ENCODE measurements at places on chromosomes 1 and 21.

GRCh38 chr21:45739218-45740087 is 95.9 kb downstream of the PCBP3 start:
- DNase-seq = no peak

DNA sequence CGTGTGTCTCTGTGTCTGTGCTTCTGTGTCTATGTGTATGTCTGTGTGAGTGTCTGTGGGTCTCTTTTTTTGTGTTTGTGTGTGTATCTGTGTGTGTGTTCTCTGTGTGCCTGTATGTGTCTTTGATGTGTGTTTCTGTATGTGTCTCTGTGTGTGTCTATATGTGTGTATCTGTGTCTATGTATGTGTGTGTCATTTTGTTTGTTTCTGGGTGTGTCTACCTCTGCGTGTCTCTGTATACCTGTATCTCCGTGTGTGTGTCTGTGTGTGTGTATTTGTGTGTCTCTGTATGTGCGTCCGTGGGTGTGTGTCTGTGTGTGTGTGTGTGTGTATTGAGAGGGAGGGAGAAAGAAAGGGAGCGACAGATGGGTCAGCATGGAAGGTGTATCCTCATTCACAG is 106.3 kb upstream of the TRABD2B start:
- no peak for DNase-seq

GRCh38 chr1:116956378-116956777 is 45.2 kb upstream of the CD101 start:
- no peak for DNase-seq

- DNase-seq = no peak
Observed at GRCh38 chr1:220748936-220749335, 814 bp downstream of the MTARC2 start.

- DNase-seq = peak; percentile 85
Observed at GRCh38 chr1:201946224-201946908, at the start of gene LMOD1. Gene LMOD1 (minus strand): TSS chr1:201946548. CDS start chr1:201946340, 208 bp downstream.

GRCh38 chr1:177239792-177240191 is 69.0 kb downstream of the BRINP2 start:
- no peak for DNase-seq

GRCh38 chr21:43316156-43316845 is 110.6 kb downstream of the SIK1 start:
- no peak for DNase-seq

GRCh38 chr1:207058878-207059867 is 6.1 kb downstream of the PFKFB2 start:
- no peak for DNase-seq

DNA sequence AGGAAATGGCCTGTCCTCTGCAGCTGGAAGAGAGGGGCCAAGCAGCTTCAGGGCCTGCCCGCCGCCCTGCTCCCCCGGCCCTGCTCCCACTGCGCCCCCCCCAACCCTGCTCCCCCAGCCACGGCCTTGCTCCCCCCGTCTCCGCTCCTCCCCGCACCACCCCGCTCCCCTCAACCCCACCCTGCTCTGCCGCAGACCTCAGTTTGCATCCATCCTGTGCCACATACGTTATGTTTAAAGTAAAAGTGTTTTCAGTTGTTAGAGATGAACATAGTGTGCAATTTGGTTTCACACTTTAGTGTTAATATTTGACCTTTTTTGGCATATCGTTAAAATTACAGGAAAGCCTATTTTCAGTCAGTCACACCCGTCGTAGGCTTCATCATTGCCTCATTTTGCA is 34.1 kb upstream of the DIP2A start:
- no peak for DNase-seq

GRCh38 chr1:32709075-32709474 is 6.5 kb upstream of the SYNC start:
- no peak for DNase-seq

- peak; percentile 62 for DNase-seq
Observed at GRCh38 chr1:235999259-235999925, 65.5 kb downstream of the NID1 start.

- DNase-seq = no peak
Observed at GRCh38 chr21:42062236-42063022, 8.7 kb upstream of the UMODL1 start.

- DNase-seq = no peak
Observed at GRCh38 chr1:202807451-202807925, 733 bp downstream of the KDM5B start.

- DNase-seq = no peak
Observed at GRCh38 chr1:224259986-224260385, 70.0 kb downstream of the NVL start.

GRCh38 chr1:246725191-246725590 is 982 bp downstream of the SCCPDH start:
- DNase-seq = no peak

GRCh38 chr1:238438311-238439270 is 547.9 kb upstream of the ZP4 start:
- DNase-seq = no peak

DNA sequence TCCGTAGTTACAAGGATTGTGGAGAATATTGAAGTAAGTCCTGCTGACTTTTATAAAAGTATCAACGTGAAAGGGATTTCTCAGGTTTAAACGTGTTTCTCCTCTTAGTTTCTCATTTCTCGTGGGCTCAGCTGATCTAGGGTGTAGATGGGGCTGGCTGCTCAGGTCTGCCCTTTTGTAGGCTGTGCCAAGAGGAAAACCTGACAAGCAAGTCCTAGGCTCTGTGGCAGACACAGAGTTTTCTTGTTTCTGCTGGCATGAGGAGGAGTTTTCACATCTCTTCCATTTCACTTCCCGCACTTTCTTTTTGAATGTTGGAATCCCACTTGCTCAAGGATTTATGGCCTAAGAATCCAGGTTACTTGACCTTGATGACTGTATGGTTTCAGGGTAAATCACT is 14.8 kb downstream of the VPS13D start:
- no peak for DNase-seq

DNA sequence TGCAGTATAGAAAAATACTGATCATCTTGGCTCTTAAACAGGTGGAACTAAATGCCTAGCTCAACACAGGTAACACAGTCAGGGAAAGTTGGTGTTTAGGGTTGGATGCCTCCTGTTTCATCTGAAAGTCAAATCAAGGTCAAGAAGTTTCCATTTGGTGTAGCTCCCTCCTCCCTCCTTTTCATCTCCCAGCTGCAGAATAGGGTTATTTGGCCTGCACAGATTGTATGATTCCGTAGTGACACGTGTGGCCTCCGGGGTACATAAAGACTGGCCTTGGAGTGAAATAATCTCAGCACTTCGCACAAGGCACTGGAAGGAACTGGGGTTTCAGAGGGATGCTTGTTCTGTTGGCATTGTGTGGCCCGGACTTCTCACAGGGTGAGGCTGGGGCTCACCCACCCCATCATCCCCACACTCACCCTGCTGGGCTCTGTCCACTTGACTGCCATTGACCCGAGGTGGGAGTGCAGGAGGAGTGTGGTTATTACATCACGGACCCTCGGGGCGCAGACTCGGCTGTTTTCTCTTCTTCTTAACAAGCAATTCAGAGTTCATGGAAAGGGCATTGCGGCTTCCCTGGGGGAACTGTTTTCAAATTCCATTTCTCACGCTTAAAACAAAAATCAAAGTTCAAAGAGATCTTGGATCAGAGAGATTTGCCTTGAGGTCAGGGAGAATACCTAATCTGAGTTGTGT is 18.4 kb downstream of the IGSF5 start:
- no peak for DNase-seq

DNA sequence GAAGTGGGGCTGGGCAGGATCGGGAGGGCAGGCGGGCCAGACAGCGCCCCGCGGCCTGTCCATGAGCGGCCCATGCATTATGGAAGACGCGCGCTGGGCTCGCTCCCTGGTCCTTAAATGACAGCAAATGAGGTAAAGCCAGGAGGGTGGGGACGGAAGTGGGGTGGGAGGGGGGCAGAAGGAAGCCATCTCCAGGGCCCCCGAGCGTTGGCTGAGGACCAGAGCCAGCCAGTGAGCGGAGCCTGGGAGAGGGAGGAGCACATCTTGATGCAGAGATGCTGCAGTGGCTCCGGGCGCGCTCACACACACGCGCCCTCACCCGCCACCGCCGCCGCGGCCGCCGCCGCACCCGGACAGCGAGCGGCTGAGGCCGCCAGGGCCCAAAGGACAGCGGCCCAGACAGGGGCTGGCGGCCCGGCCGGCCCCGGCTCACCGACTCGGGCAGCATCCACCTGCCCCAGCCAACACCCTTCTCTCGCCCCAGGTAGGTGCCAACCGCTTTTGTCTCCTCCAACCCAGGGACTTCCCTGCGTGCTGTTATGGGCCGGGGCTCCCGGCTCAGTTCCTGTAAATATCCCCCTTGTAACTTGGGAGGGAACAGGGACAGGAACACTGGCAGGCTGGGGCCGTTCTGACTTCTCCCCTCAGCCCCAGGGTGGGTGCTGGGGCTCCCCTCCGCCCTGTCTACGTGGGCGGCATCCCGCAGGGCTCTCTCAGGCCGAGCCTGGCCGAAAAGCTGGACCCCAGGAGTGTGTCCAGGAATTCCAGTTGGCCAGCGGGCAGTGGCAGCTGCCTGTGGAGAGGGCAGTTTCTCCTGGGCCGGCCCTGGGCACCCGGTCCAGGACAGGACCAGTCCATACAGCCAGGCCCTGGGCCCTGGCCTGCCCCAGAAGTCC is at the start of gene CNTN2:
CNTN2 (plus strand) TSS at position 302 of the 896 bp plus-strand sequence. CDS start 9,974 bp downstream, outside the sequence.
- no peak for DNase-seq

- DNase-seq = no peak
Observed at GRCh38 chr1:7104339-7104738, 319.1 kb downstream of the CAMTA1 start.

- DNase-seq = no peak
Observed at GRCh38 chr1:77540501-77541161, 141.8 kb downstream of the ZZZ3 start.

GRCh38 chr21:45997495-45998275 is 16.1 kb downstream of the COL6A1 start:
- no peak for DNase-seq

DNA sequence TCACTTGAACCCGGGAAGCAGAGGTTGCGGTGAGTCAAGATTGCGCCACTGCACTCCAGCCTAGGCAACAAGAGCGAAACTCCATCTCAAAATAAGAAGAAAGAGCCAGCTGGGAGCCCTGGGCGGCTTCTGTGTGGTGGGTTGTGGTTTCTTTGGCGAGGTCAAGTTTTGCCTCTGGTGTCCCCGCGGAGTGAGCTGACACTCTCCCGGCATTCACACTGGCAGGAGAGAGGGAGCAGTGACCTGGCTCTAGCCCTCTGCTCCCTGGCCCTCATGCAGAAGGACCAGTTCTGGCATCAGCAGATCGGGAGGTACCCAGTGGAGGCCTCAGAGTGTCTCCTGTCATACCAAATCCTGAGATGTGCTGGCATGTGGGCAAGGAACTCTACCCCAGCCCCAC is 81.0 kb upstream of the VAMP3 start:
- no peak for DNase-seq

DNA sequence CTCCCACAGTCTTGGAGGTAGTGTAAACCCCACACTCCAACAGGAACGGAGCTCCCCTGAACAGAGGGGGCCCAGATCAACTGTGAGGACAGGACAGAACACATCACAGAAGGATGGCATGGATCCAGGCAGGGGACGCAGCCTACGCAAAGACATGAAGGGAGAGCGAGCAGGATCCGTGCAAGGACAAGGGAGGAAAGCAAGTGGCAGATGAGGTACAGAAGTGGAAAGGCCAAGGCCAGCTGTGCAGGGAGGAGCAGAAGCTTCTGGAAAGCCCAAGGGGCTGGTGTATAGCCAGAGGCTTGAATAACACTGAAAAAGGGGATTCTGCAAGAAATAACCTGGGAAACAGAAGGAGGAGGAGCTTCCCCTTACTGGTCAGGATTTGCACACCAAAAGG is 81.2 kb downstream of the SIPA1L2 start:
- DNase-seq = no peak

DNA sequence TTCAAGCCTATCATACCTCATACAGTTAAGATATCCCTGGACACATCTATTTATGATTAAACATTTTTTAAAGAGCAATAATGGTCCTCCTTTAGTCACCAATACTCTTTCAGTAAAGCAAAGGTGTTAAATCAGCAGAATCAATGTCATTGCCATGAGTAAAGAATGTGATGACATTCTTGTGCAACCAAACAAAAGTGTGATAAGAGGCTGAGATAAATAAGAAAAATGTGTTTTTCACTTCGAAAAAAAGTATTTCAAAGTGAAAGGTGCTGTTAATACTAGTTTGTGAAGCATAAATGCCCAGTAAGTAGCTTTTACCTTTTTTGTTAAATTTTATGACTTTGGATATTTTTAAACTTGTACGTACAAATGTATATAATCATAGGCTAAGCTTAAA is 8.4 kb downstream of the SLC44A5 start:
- no peak for DNase-seq

DNA sequence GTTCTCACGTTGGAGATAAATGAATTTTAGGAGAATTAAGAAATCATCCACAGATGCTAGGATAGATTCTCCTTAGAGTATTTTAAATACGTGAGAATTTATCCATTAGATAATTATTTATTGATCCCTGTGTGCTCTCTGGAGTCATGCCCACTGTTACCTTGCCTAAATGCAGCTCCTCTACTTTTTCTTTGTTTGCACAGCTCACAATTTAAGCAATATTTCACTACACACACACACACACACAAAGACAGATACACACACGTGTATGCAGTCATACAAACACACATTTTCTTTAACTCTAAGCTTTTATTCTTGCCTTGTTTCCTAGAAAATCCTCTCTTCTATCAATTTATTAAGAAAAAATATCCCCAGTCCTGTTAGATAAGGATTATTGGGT is 51.7 kb downstream of the GPR88 start:
- DNase-seq = no peak

DNA sequence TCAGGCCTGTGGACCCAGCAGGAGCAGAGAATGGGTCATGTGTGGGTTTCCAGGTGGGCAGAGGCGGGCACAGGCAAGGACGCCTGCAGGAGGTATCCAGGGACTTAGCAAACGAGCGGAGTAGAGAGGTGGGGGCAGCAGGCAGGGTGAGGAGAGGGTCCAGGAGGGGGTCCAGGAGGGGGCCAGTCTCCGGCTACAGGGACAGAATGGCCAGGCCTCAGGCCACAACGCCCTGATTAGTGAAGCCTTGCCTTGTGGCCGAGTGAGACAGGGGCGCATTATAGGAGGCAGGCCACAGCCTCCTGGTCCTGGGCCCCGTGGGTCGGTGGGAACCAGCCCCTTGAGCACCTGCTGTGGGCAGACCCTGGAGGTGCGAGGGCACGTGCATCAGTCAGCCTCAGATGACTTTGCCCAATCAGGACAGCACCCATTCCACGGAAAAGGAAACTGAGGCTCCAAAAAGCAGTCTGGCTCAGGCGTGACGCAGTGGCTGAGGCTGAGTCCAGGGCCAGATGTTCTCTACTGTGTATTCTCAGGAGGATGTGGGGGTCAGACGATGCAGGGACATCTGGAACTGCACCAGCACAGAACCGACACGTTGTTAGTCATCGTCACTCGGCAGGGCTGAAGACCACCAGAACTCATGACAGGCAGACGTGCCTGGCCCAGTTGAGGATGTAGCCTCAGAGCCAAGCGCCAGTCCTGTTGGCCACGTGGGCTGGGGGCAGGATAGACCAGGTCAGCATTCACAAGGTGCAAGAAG is 113.7 kb downstream of the CRYAA start:
- no peak for DNase-seq

DNA sequence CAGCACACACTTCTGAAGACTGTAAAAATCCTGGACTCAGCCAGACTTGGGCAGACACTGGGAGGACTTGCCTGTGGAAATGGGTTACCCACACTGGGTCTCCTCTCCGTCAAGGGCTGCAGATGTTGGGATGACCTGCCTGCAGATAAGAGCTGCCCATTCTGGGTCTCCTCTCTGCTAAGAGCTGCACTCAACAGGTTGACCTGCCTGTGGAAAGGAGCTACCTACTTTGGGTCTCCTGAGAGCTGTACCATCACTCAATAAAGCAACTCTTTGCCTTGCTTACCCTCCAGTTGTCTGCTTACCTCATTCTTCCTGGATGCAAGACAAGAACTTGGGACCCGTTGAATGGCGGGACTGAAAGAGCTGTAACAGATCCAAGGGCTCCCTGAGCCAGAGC is 28.2 kb downstream of the ZCCHC17 start:
- DNase-seq = no peak
